ENCODE measurements at places on chromosomes 1 and 21.
A peak's percentile ranks its signal among the peaks of the same experiment; 100 is the strongest.

DNA sequence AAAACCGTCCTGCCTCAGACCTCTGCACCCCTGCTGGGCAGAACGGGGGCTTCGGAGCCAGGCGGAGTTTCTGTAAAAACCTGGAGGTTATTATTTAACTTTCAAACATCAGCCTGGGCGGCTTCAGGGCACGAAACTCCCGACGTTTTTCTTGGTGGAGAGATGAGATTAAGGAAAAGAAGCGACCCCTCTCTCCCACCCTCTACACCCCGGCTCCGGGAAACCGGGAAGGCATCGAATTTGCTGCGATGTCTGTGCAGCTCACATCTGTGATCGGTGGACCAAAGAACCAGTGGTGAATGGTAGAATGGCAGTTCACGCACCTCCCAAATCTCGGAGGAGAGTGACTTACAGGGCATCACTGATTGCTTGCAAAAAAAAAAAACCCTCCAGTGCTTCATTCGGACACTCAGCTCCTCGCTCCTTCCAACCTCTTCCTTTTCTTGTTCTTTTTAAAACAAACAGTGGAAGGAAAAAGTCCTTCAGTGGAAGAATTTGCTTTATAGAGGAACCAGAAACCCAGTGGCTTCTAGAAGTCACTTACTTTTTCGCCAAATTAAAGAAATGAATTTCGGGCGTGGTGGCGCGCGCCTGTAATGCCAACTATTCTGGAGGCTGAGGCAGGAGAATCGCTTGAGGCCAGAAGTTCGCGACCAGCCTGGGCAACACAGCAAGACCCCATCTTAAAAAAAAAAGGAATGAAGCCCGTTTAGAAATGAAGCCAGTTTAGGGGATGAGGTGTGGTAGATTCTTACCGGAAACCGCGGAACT lies 884 bp downstream of the PHACTR4 start:
- peak; percentile 7 for DNase-seq

GRCh38 chr1:162680419-162681121 lies 48.3 kb downstream of the DDR2 start:
- no peak for DNase-seq

GRCh38 chr1:37233606-37234005 lies 199.3 kb upstream of the GRIK3 start:
- DNase-seq, result no peak

DNA sequence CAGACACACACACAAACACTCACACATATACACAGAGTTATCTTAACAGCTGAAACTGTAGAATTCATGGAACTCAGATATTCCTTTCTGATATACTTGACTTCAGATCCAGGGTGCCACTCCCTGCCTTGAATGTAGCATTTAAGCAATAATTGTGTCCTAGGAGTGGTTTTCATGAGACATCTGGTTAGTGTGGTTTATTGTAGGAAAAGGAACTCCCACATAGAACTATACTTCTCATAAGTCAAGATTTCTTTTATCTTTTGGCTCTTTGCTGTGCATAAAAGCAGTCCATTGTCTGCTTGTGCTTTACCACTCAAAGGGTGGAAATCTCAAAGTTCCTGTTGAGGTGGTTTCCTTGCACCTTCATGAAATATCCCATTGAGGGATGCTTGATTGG lies 272.6 kb upstream of the SGIP1 start:
- no peak for DNase-seq

- DNase-seq, result no peak
Measured at GRCh38 chr1:209707308-209707707, 2.7 kb downstream of the HSD11B1 start.

DNA sequence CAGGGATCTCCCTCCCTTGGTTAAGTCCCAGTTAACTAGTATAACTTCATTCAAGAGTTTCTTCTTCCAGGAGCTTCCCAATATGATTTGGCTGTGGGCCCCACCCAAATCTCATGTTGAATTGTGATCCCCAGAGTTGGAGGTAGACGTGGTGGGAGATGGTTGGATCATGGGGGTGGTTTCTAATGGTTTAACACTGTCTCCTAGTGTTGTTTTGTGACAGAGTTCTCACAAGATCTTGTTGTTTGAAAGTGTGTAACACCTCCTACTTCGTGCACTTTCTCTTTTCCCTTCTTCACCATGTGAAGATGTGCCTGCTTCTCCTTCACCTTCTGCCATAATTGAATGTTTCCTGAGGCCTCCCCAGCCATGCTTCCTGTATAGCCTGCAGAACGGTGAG lies 251.8 kb upstream of the FGGY start:
- DNase-seq, result no peak

DNA sequence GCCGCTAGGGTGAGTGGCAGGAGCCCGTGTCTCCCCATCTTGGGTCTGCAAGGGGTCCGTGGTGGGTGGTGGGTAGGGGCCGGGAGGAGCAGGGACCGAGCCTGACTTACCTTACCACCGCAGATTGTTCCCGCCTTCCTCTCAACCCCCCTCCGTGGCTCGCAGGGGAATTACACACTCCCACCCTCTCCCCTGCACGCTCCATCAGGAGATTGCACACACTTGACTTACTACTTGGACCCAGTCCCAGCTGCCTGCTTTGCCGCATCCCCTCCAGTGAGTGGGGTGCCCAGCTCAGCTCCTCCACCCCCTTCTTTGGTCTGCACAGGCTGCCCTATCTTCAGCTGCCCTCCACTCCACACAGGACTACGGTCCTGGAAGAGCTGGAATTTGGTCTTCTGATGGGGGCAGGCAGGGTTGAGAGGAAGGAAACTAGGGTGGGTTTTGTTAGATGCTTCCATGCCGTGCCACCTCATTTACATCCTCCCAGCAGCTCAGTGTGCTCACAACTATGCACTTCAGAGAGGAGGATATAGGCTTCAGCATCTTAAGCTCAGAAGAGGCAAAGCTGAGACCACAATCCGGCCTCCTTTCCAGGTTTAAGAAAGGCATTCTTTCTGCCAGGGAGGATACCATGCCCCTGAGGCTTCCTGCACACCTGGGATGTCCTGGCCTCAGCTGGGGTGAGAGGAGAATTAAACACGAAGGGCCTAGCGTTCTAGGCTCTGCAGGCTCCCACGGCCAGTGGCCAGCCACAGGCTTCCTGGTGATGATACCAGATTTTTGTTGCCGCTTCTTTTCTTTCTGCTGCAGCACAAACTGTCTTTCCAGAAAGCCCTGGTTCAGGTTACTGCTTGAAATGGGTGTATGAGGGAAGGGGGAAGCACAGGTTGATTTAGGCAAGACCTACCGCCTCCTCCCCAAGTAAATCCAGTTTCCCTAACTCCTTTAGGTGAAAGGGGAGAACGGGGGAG lies 2.3 kb downstream of the KCNC4 start:
- no peak for DNase-seq

DNA sequence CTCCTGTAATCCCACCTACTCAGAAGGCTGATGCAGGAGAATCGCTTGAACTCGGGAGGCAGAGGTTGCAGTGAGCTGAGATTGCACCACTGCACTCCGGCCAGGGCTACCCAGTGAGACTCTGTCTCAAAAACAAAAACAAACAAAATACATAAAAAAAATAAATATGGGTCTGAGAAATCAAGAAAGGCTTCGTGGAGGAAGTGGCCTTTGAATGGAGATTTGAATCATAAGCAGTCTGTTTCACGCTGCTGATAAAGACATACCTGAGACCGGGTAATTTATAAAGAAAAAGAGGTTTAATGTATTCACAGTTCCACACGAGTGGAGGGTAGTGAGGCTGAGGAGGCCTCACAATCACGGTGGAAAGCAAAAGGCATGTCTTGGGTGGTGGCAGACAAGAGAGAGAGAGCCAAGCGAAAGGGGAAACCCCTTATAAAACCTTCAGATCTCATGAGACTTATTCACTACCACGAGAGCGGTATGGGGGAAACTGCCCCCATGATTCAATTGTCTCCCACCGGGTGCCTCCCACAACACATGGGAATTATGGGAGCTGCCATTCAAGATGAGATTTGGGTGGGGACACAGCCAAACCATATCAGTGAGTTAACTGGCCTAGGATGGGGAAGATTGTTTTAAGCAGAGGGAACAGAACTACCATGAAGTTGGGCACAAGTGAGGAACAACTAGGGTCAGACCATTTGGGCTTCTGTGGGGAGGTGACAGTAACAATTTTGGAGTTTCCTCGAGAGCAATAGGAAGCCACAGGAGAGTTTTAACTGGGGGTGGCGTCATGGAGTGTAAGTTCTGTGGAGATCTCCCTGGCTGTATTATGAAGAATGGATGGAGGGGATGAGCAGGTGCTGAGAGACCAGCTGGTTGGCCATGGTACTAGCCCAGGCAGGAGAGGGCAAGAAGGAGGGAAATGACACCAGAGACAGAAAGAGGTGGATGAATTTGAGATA lies 22.2 kb upstream of the WNT4 start:
- DNase-seq, result no peak

DNA sequence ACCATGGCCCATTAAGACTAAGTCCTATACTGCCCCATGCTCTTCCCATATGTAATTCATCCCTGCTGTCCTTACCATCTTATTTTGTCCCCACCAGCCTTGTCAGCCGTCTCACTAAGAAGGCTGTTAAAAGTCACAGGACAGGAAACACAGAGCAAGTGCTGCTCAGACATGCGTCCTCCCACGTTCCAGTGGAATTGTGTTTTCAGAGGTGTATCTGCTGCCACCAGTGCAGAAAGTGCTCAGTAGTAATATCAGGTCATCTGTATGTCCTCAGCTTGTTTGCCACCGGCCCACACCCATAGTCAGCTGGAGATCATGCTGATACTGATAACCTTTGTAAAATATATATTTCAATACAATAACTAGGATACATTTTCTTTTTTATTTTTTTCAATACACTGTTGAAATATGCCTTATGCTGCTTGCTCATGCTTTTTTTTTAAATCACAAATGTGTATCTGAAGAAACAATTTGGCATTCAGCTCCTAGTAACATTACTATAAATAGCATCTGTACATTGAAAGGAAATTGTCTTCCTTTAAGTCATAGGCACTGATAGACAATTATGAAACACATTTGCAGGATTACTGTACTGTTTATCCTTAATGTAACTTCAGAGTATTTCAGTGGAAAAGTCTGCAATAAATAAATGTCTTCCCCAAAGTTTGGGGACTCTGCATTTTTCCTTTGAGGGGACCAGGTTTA lies 156.9 kb downstream of the EDEM3 start:
- no peak for DNase-seq

DNA sequence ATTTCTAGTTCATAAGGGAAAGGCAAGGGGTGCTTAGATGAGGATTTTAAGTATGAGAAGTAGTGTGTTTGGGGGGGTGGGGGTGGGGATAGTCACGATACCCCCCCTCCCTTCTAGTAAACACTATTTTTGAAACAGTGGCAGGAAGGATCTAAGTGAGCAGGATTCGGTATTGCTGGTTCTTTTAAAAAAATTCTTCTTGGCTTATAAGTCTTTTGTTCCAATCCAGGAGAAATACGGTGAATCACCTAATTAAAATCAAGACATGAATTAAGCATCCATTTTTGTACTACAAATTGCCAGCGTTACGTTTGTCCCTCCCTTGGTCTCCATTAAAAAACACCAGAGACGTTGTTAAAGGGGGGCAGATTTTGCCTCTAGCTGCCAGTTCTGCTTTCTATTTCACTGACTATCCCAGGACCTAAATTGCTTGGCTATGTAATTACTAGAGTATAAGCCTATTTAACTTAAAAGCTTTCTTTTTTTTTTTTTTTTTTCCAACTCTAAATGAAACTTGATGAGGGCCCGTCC lies 911 bp downstream of the LMO4 start:
- DNase-seq, result no peak

DNA sequence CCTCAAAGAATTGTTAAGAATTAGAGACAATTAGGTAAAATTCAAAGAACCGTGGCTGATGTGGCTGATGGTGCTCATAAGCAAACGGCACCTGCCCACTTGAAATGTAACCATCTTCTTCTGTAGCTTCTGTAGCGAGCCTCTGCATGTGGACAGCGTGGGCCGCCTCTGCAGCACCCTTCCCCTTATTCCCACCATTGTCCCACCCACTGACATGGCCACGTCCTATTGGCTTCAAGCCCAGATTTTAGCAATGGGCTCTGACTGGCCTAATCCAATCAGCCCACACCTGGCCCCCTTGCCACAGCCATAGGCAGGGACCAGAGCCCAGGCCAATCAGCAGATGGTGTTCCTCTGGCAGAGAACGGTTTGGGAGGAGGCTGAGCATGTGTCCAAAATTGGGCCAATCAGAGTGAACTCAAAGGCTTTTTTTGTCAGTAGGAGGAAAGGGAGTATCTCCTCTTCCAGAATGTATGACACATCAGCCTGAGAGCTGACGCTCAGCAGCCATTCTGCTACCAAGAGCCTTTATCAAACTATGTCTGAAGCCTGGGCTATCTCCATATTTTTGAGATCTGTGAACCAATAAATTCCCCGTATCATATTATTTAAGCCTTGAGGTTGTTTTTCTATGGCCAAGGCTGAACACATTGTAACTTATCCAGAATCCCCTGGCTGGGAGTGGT lies 518.5 kb downstream of the SMYD3 start:
- no peak for DNase-seq

DNA sequence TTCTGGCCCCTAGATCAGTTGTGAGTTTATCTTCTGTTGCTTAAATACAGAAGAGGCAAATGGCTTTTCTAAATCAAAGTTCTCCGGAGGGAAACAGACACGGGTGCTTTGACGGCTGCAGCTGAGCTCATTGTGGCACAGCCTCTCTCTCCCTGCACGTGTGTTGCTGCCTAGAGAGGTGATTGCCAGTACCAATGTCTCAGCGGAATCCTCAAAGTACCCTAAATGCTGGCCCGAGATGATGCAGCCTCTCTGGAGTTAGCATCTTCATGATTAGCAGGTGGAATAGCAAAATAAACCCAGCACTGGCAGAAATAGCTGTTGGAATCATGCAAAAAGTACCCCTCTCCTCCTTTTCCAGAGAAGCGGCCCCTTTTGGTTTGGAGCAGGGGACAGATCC lies 192.2 kb downstream of the PRDM2 start:
- DNase-seq, result no peak

DNA sequence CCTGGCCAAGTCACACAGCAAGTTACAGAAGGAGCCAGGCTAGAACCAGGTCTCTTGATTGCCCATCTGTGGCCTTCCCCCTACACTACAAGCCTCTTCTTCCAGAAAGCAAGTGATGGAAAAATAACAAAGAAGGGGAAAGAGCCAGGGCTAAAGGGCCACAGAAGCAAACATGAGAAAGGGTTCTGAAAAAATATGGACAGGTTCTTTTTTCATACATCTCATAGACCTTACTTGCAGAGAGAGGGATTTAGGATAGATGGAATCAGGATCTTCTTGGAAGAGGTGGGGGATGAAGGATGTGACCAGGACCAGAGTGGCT lies 3.2 kb downstream of the RHBG start:
- DNase-seq, result no peak

- DNase-seq, result no peak
Measured at GRCh38 chr1:186980400-186980799, 151.7 kb downstream of the PLA2G4A start.

Measured in activated gamma-delta T cell treated with Interleukin-2 at 50 U/mL for 16 hours (primary cell).